Right kidney (tissue), 9 donors: ENCODE measurements at places on chromosomes 4 and X.

DNA sequence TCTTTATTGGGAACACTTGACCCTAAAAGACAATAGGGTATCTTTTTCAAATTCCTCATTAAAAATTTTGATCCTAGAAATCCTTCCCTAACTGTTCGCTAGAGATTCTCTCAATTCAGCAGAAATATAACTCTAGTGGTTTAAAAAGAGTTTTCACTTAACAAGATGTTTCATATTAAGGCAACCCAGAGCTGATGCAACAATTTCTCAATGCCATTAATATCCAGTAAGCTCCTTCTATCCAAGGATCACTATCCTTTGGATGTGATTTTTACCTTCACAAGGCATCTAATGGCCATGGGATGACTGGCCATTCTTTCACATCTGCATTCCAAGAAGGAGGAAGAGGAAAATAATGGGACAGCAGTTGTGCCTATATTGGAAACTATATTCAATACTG is 183.4 kb downstream of the ANKRD50 start:
- DNase-seq, result no peak

- no peak for DNase-seq
Measured at GRCh38 chr4:99310389-99310788, 10.8 kb downstream of the ADH1B start.

GRCh38 chr4:27764526-27764837 is 903.8 kb downstream of the STIM2 start:
- DNase-seq, result no peak

GRCh38 chr4:183493246-183493645 is 11.6 kb upstream of the ING2 start:
- no peak for DNase-seq

- DNase-seq, result no peak
Measured at GRCh38 chr4:183788308-183788905, 116.7 kb upstream of the STOX2 start.

DNA sequence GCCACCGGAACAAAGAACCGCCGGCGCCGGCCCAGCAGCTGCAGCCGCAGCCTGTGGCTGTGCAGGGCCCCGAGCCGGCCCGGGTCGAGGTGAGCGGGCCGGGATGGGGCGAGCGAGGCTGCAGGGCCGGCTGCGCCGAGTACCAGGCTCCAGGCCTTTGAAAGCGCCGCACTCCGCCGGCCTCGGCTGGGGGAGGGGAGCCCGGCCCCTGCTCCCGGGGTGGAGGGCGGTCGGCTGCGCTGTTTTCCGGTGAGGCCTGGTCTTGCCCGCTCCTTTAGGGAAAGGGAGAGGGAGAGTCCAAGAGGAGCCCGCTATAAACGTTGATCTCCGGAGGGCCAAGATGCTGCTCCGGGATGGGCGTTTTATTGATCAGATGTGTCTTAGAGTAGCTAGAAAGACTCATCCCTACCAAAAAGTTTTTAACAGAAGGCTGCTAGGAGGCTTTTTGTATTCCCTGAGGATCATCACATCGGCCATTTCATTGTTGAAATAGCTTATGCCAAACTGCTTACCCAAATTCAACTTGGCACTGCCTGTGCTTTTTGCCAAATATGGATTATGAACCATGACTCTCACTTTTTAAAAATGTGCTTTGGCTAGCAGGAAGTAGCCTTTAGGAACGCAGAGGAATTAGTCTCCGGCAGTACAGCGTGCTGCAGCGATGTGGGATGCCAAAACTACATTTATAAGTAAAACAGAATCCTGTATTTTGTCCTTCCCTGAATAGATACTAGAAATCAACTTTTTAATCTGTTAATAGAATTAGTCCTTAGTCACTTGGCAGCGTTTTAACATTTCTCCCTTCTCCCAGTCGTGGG is 760 bp downstream of the TMEM165 start:
- peak; percentile 93 for DNase-seq

DNA sequence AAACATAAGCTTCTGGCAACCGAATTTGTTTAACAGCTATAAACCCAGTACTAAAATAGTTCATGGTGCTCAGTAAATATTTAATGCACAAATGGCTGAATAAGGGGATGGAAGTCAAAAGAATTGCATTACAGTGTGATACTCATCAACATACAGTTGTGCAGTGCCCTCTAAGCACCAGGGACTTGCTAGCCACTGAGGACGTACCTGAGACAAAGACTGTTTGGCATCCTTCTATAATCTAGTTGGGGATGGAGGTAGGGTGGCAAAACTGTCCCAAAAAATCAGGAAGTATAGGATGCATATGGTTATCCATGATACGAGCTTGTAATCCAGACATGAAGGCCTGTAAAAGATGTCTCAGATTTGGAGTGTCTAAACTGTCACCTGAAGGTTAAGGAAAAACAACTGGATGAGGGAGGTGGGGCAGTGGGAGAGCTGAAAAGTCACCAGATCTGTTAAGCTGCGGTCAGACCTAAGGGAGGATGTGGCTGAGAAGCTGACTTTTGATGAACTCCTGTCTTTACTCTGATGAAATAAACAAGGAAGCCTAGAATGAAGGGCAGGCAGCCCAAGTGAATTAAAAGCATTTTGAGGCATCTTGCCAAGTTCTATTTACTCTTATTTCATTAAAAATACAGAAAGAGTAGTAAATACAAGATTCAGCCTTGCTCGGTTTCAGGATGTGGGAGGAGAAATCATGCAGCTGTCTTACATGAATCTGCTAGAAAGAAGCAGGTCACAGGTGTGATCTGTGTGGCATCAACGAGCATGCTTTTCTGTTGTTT is 12.0 kb upstream of the CD38 start:
- DNase-seq, result no peak

GRCh38 chr4:5798462-5798861 is 87.5 kb downstream of the EVC start:
- no peak for DNase-seq

DNA sequence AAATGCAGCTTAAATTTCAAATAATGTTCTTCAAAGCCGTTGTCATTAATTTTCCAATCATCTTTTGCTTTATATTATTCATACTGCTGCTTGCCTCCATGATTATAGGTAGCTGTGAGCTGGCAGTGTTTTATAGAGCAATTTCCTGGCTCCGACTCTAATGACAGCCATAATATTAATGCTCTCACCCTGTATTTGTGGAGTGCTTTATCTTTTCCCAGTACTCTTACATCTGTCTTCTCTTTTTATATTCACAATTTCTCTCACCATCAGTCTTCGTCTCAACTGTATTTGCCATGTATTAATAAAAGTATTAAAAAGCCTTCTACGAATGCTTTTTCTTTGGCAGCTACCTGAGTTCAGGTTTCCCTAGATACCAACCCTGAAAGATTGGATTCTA is 21.0 kb downstream of the ATXN3L start:
- no peak for DNase-seq

GRCh38 chrX:149877636-149878035 is 3.3 kb upstream of the MAGEA8 start:
- DNase-seq, result no peak

GRCh38 chr4:125313989-125314667 is 627 bp upstream of the FAT4 start:
- peak; percentile 66 for DNase-seq

GRCh38 chr4:4269331-4269731 is 20.6 kb downstream of the LYAR start:
- no peak for DNase-seq

GRCh38 chr4:74294681-74295080 is 13.6 kb upstream of the EPGN start:
- DNase-seq, result no peak

GRCh38 chrX:6299724-6300123 is 71.1 kb upstream of the NLGN4X start:
- DNase-seq, result no peak

DNA sequence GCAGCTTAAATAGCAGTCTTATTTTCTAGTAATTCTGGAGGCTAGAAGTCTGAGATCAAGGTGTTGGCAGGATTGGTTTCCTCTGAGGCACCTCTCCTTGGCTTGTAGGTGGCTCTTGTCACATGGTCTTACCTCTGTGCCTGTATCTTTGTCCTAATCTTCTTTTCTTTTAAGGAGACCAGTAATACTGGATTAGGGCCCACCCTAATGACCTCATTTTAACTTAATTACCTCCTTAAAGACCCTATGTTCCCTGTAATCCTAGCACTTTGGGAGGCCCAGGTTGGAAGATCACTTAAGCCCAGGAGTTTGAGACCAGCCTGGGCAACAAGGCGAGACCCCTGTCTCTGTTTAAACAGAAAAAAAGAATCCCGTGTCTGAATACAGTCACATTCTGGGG is 38.9 kb downstream of the ARHGAP10 start:
- no peak for DNase-seq

DNA sequence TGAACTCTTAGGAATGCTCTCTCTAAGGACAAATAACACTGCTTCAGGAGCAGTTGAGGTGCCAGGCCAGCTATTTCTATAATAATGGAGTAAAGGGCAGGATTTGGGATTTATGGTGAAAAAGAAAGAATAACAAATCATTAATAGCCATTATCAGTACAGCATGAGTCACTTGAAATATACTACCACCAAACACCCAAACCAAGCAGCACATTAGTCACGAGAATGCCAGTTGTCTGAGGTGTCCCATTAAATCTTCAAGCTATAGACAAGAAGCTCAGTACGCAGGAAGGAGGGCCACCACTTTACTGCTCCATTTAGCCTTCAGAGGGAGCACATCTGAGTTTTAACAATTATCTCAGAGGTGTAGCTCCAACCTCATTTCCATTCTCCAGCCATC is 106.8 kb upstream of the MAGEA10 start:
- DNase-seq, result no peak
